Activated T-cell treated with anti-CD3 and anti-CD28 coated beads, Interleukin-2, amount 50 U/mL, for 4 hours (primary cell): ENCODE measurements at places on chromosomes 5 and 9.

- DNase-seq: no peak
These were observed 7.5 kb upstream of the PHYHD1 start for GRCh38 chr9:128913048-128913900.

GRCh38 chr5:146910239-146910638 lies 31.7 kb upstream of the PPP2R2B start:
- DNase-seq: no peak

DNA sequence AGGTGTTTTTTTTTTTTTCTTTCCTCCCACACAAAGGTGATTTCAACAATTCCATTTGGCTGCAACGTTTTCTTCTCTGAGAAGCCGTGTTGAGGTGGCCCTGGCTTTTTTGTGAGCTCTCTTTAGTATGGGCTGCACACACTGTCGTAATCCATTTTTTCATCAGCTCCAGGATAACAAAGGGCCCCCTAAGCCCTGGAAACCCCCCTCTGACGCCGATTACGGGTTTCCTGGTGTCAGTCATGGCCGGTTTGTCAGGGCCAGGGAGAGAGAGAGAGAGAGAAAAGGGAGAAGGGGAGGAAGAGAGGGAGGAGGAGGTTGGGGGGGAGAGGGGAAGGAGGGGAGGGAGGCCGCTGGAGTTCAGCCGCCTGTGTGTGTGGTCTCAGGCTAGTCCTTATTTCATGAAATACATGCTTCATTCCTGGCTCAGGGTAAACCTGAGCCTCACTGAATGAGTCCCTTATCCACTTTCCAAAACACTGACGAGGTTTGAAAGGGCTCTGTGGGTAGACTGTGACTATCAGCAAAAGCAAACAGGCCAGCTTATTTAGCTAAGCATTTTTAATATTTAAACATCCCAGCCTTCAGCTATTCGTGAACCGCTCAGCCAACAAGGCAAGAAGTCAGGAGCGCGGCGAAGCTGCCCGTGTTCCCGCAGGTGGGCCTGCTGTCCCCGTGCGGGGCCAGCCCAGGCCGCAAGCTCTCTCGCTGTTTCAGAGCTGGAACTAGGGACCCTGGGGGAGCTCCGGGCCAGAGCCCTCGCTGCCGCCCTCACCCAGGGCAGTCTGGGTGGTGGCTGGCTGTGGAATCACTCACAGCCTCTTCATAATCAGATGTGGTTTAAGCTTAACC lies 172.8 kb downstream of the ERCC6L2 start:
- DNase-seq: no peak

DNA sequence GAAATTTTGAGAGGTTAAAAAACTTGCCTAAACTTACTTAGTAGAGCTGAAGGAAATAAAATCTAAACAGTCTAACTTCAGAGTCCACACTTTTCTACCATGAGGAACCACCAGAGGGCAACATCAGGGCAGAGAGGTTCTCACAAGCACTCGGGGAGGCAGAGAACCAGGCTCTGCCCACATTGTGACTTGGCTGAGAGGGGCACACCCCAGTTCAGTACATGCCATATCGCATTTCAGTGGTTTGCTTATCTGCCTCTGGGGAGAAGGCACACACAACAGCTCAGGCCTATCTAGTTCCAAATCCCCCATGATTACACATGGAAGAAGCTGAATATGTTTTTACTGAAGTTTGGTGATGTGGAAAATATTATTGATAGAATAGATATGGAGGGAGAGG lies 49.2 kb downstream of the EQTN start:
- no peak for DNase-seq

DNA sequence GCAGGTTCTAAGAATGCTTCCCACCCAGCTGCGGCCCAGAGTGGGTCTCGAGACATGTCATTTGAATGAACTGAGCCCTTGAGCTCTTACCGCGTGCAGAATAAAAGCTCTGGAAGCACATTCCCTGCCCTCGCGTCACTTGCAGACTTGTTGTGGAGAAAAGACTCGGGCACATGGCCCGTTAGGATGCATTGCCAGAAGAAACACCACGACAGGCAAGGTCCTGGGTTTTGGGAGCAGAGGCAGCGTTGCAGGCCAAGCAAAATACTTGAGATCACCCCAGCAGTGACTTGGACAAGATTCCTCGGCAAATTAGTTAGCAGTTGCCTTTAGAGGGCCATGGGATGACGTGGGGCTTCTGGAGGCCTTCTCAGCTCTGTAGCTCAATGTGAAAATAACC lies 170.8 kb upstream of the MSX2 start:
- DNase-seq: no peak

GRCh38 chr5:41835645-41836044 lies 34.6 kb downstream of the OXCT1 start:
- peak; percentile 9 for DNase-seq

DNA sequence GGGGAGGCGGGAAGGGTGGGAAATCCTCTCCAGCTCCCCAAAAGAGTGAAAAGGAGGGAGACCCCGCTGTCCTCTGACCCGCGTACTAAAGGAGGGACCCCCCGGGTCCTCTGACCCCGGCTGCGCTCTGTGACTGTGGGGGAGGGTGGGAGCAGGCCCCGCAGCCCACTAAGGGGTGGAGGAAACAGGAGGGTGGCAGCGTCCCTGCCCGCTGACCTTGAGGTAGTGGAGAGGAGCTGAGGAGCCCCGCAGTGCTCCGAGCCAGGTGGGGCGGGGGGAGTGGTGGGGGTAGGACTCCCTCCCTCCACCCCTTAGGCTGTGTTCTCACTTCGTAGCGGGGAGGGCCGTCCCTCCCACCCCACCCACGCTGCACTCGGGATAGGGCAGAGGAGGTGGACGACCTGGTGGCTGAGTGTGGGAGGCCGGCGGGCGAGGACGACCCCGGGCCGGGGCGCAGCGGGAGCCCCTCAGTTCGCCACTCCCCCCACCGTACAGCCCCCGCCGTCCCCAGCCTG lies 449 bp upstream of the ADCY2 start:
- DNase-seq: no peak

- no peak for DNase-seq
These were observed 11.1 kb upstream of the GLE1 start for GRCh38 chr9:128493424-128493823.

DNA sequence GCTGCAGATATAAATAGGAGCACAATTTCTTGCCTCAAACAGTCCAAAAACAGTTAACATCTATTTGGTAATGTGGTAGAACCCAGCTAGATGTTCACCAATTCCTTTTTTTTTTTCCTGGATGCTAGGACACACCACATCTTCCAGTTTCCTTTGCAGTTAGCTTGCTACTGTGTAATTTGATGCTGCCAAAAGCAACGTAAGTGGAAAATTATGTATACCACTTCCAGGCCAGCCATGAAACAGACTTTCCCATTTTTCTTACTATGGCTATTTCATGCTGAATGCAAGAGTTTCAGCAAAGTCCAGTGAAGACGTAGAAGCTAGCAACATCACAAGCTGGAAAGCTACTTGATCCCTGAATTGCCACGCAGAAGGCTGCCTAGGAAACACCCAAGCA lies 667.2 kb downstream of the TLE1 start:
- DNase-seq: no peak

GRCh38 chr9:32884482-32884881 lies 101.1 kb downstream of the TMEM215 start:
- DNase-seq: no peak

- no peak for DNase-seq
These were observed 109.7 kb upstream of the RETREG1 start for GRCh38 chr5:16726538-16726946.

DNA sequence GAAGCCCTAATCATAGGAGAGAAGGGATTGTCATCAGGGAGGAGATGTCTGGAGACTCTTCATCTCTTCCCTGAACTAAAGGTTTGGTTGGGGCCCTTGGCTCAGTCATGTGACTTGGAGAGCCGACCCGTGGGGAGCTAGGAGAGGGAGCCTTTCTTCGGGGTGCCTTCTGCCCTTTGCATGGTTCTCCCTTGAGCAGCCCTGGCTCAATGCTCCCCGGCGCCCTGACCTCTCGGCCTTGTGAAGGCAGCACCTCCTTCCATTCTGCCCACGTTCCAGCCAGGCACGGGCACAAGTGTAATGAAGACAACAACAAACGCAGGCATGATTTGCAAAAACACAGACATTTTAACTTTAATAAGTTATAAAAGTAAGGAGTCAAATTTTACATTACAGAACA lies 50.4 kb downstream of the ZNF354C start:
- DNase-seq: no peak
